ENCODE measurements at places on chromosomes 4 and X.
A peak's percentile ranks its signal among the peaks of the same experiment; 100 is the strongest.

DNA sequence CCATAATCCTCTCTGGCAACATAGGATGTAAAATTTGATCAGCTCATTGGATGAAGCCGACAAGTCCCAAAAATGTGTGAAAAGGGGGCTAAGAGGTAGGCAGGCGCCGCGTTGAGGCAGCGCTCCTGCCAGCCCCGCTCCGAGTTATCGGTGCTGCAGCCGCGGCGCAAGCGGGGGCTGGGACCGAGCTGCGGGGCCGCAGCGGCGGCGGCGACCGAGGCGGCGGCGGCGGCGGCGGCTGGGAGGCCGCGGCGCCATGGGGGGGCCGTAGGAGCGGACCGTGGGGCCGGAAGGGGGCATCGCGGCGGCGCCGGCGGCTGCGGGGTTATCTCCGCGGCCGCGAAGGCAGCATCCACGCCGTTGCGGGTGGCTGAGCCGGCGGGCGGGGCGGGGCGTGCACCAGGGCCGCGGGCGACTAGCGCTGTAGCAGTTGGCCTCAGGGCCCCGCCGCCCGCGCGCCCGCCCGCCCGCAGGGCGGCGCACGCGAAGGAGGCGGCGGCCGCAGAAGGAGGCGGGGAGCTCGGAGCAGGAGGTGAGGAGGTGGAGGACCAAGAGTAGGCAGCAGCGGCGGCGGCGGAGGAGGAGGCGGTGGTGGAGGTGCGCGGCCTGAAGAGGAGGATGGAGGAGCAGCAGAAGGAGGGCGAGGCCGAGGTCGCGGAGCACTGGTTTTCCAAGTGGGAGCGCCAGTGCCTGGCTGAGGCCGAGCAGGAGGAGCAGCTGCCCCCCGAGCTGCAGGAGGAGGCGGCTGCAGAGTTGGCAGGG is 126.0 kb upstream of the CXorf66 start:
- no peak for DNase-seq

- DNase-seq, result no peak
Observed at GRCh38 chr4:142318280-142318679, 527.8 kb downstream of the INPP4B start.

GRCh38 chr4:138804711-138805110 is 210.9 kb upstream of the NOCT start:
- DNase-seq, result no peak

GRCh38 chr4:102640669-102641068 is 120.1 kb downstream of the MANBA start:
- DNase-seq, result no peak

- DNase-seq, result no peak
Observed at GRCh38 chr4:74311696-74312313, 3.5 kb downstream of the EPGN start.

- DNase-seq, result no peak
Observed at GRCh38 chr4:15964159-15964558, 1.2 kb upstream of the FGFBP2 start.

- no peak for DNase-seq
Observed at GRCh38 chr4:86099348-86099747, 260.5 kb downstream of the MAPK10 start.

- no peak for DNase-seq
Observed at GRCh38 chr4:175459571-175459970, 352.5 kb downstream of the GPM6A start.

GRCh38 chr4:151553874-151554273 is 144.9 kb downstream of the FHIP1A start:
- DNase-seq, result no peak

GRCh38 chr4:110869862-110870572 is 247.1 kb upstream of the PITX2 start:
- no peak for DNase-seq

GRCh38 chr4:85005865-85006377 is 39.4 kb upstream of the WDFY3 start:
- peak; percentile 75 for DNase-seq

DNA sequence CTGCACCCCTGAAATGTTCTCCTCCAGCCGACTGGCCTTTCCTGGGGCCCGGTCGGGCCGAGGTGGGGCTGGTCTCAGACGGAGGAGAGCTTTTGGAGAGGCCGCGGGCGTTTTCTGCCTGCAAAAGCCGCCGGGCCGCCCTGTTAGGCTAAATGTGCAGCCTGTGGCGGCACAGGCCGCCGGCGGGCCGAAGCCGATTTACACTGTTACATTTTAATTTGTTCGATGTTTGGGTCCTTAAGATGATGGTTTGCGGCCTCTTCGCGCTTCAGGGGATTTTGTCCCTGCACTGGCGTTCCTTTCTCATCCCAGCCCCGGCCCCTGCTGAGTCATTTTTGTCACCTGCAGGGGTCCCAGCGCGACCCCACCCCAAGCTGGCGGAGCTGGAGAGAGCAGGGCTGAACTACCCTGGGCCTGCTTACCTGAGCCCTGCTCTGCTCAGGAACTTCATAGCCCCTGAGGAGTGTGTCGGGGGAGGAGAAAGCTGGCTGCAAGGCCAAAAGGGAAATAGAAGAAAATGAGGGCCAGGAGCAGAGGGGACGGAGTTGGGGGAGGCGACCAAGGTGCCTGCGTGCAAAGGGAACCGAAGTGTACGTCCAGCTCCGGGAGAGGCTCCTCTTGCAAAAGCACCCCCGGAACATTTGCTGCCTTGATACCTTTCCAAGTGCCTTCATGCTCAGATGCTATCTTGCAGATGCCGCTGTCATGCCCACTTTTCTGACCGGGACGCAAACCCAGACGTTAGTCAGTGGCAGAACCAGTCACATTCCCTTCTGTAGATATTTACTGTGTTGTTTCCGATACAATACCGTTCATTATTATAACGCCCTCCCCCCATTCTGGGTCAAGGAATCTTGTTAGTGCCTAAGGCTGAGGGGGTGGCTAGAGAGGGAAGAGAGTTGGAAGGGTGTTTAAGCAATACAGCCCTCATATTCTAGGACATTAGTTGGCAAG is 977 bp upstream of the RBBP7 start:
- DNase-seq, result no peak

GRCh38 chr4:37827030-37827685 is 672 bp downstream of the PGM2 start:
- DNase-seq, result peak; percentile 44

DNA sequence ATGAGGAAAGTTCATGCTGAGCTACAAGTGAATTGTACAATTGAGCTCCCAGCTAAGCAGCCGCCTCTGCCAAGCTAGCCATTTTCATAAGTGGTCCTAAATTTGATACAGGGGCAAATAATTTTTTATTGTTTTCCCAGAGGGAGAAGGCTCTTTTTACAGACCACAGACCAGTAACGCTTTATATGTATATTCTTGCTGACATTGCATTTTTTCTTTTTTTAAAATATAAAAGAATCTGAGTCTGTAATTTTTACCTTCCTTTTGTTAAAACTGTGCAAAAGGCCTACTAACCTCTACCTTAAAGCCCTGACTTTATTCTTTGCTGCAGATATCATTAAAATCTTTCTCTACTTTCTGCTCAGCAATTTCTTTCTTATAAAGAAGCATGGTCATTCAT is 501.2 kb upstream of the INTU start:
- DNase-seq, result no peak

GRCh38 chr4:139704915-139705485 is 39.4 kb downstream of the MGST2 start:
- DNase-seq, result peak; percentile 16

DNA sequence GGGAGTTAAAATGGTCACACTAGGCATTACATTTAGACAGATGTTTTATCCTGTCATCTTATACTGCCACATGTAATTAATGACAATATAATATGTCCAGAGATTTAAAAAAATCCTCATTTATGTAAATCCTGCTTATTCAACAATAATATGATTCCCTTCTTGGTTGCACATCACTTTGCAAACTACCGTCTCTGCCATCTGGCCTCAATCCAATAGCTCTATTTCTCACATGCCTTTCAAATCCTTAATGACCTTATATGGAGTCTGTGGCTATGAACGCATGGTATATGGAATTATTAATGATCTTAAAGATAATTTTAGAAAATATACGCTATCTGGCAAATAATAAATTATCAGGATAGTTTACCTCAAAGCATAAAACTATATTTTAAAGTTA is 144.5 kb downstream of the NPNT start:
- no peak for DNase-seq

DNA sequence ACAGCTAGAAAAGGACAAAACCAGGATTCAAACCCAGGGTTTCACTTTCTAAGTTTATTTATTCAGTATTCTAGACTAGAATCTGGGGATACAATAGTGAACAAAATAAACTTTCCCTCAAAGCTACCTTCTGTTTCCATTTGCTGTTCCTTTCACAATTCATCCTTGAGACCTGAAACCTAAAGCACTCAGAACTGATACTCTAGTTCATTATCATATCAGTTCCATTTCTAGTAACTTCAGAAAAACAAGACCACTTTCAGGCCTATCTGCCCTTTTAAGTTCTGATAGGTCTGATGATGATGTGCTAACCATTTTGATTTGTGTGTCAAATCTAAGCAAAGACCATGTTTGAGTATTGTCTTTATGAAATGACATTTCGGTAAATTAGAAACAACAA is 7.8 kb upstream of the XK start:
- DNase-seq, result no peak

GRCh38 chrX:151801980-151802379 is 67.4 kb downstream of the CNGA2 start:
- no peak for DNase-seq

- no peak for DNase-seq
Observed at GRCh38 chrX:34632384-34632783, 24.7 kb downstream of the TMEM47 start.

GRCh38 chr4:38757945-38758600 is 24.7 kb downstream of the TLR10 start:
- DNase-seq, result no peak

DNA sequence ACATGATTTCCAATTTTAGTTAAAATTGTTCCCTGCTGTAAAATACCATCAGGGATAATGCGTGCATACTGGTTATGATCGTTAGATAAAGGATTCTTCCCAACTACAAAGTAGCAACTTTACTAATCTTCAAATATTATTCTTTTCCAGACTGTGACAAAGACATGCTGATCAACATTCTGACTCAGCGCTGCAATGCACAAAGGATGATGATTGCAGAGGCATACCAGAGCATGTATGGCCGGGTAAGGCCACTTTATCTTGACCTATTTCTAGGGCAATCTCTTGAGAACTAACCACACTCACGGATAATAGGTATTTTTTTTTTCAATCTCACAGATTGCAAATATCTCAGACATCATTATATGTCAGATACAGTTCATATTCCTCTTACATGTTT is 47.0 kb downstream of the ANXA10 start:
- peak; percentile 69 for DNase-seq

- no peak for DNase-seq
Observed at GRCh38 chrX:57905141-57905540, 5.1 kb downstream of the ZXDA start.

GRCh38 chr4:46648088-46648744 is 258.3 kb upstream of the GABRA2 start:
- peak; percentile 78 for DNase-seq

- DNase-seq, result no peak
Observed at GRCh38 chr4:147617841-147618691, 869 bp downstream of the TMEM184C start.

DNA sequence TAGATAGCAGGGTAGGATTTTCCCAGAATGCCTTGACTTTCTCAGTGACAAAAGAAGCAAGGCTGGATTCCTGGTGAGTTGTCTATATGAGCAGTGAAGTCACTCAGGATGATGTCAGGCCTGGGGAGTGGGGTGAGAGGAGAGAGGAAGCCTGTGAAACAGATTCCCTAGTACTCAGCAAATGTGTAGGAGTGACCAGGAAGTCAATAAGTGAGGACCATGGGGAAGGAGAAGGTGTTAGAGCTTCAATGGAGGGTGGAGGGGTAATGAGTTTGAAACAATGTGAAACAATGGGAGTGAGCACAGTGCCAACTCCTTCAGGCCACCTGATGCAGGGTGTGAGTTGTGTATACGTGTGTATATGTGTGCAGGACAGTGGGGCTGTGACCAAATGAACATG is 2.4 kb upstream of the SLC9A6 start:
- no peak for DNase-seq

GRCh38 chr4:8646296-8647093 is 53.9 kb downstream of the CPZ start:
- DNase-seq, result no peak

DNA sequence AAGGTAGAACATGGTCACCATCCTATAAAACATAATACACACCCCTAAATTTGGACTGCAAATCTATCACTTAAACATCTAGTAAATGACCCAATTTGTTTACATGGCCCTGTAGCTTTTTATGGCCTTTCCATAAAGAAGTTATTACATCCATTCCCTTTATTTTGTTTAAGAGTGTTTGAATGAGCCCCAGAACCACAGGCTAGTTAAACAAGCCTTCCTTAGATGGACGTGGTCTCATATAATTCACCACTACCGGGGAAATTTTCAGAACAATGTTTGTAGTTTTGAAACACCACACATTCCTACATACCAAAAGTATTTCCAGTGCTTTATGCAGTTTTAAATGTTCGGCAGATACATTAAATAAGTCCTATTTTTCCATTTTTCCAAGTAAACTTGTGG is 12.3 kb downstream of the PDGFC start:
- peak; percentile 37 for DNase-seq

DNA sequence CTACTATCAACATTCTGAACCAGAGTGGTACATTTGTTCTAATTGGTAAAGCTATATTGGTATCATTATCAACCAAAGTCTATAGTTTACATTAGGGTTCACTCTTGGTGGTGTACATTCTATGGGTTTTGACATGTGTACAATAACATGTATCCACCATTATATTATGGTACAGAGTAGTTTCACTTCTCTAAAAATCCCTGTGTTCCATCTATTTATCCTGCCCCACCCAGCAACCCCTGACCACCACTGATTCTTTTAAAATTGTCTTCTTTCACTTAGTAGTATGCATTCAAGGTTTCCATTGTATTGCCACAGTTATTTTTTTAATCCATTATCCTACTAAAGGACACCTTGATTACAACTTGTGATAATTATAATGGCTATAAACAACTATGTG is 15.3 kb upstream of the TMPRSS11D start:
- no peak for DNase-seq

- DNase-seq, result no peak
Observed at GRCh38 chr4:36165631-36166005, 78.7 kb downstream of the ARAP2 start.

DNA sequence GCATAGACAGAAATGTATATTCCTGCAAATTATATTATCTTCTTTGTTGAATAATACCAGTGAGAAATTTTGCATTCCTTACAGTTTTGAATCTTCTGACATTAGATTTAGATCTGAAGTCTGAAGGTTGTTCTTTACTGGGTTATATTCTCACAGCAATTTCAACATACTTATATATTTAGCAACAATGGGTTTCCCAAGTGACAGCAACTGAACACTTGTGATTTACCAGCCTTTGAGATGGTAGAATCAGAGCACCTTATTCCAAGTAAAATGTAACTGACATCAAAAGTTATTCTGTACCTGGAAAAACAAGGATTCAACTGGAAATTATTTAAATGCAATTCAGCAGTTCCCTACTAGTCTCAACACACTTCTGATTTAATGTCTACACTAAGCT is 66.0 kb downstream of the RELL1 start:
- no peak for DNase-seq

- no peak for DNase-seq
Observed at GRCh38 chr4:23822181-23822580, 67.7 kb downstream of the PPARGC1A start.

- DNase-seq, result no peak
Observed at GRCh38 chr4:13892739-13893105, 265.2 kb upstream of the BOD1L1 start.
